ENCODE measurements at places on chromosomes 5 and 9. TPM values are rescaled to one million over a fixed set of nuclear protein-coding genes. Genes with fewer than 3 reads are reported as not detected.

DNA sequence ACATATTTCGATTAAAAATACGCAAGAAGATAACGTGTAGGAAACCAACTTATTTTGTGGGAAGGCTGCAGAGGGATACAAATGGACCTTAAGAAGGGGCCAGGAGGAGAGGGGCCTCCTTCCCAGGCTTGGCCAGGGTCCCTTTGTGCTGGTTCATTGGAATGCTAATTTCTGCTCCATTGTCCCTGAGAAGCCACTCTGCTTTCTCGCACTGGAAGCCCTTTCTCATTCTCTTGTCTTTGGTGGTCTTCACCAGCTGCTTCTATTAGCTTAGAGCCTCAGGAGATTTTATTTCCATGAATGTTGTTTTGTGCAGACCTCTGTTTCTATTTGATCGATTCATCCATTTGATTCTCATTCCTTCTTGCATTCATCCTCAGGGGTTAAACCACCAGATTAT, 325.4 kb downstream of the TMEM38B start:
- no peak for DNase-seq

- no peak for DNase-seq
Observed at GRCh38 chr5:134656690-134657089, 8.1 kb downstream of the SEC24A start.

DNA sequence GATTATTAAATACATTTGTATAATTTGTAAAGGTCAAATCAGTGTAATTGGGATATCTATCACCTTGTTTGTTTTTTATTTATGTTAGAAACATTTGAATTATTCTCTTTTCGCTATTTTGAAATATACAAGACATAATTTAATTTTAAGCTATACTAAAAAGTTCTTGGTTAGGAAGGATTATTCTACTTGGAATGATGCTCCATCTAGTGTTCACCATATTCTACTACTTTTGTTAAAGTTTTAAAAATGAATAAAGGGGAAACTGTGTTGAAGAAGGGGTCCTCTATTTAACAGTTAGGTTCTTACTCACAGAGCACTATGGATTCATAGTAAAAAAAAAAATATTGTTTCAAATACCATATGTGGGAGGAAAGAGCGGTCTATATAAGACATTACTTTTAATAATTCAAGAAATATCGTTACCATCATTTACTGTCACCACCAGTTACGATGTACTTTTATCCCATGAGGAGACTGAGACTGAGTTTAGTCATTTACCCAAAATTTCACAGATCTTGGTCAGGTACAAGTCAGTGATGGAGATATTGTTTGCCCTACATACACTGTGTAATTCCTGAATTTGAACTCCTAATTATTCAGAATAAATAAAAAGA, 6.3 kb upstream of the STOM start:
- no peak for DNase-seq

DNA sequence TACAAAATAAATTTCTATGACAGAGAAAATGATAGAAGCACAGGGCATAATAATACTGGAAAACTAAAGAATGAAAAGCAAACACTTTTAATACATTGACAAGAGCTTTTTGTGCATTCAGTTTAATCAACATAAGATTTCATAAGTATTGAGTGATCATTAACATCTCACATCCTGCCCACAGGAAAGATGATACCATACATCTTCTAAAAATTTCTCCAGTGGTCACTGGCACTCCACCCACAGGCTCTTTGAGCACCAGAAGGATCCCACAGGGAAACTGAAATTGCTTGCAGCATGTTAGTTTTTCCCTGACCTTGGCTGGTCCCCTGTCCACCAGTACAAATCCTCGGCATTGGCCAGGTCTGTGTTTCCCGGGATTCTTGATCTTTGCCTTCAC, 186.0 kb downstream of the CEMIP2 start:
- no peak for DNase-seq

GRCh38 chr5:17766031-17766430, 131.8 kb downstream of the TAF11L14 start:
- no peak for DNase-seq

- DNase-seq, result no peak
Observed at GRCh38 chr9:85225180-85225579, 516.6 kb downstream of the AGTPBP1 start.

GRCh38 chr5:120803282-120803681, 339.2 kb downstream of the PRR16 start:
- no peak for DNase-seq

- DNase-seq, result no peak
Observed at GRCh38 chr5:127858116-127858784, 155.1 kb downstream of the CCDC192 start.

DNA sequence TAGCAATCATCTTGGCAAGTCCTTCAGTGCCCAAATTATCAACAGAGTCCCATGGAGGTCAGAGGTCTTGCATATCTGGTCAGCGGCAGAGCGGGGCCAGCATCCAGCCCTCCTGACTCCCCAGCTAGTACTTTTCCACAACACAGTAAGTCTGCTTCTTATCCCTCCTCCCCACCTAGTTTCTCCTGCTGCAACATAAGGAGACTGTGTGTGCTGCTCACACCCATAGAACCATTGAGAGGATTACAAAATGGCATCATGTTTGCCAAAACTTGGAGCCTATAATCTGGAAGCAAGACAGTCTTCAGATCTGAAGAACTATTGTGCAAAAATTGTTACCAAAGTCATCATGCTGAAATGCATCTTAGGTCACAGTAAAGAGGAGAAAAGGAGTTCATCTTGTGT, 125.8 kb upstream of the ZNF366 start:
- DNase-seq, result no peak

DNA sequence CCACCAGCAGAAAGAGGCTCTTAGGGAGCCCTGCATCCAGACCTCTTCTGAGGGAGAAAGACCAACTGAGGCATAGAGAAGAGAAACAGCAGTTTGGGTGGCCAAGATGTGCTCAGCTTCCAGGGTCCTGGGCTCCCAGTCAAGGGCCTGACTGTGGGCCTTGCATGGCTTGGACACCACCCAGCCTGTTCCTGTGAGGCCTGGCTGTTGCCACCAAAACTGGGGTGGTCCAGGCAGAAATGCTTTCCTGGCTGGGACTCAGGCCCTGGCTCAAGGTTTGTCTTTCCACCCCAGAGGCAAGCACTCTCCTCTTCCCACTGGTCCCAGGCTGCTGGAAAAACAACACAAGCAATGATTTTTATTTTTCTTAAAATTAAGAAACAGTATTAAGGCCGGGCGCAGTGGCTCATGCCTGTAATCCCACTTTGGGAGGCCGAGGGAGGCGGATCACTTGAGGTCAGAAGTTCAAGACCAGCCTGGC, 13.3 kb downstream of the MYOZ3 start:
- no peak for DNase-seq

- DNase-seq, result no peak
Observed at GRCh38 chr5:73968729-73969128, 342.7 kb downstream of the ARHGEF28 start.

- no peak for DNase-seq
Observed at GRCh38 chr5:111135946-111136345, 43.8 kb downstream of the WDR36 start.

- DNase-seq, result no peak
Observed at GRCh38 chr9:1469996-1470395, 419.8 kb downstream of the DMRT2 start.

Gene NEURL1B
- 8.5 TPM for total RNA-seq

Gene OR1J2
- not detected for total RNA-seq

Gene MAMDC2
- total RNA-seq, result 18.5 TPM

Gene FBN2
- total RNA-seq, result 1.9 TPM

Gene CFAP90
- total RNA-seq, result 0.49 TPM

Gene ANKRD55
- not detected for total RNA-seq

Gene SLCO6A1
- total RNA-seq, result not detected

Gene SHB
- total RNA-seq, result 18.4 TPM

Gene MCCC2
- 77.0 TPM for total RNA-seq

Gene GFPT2
- 26.6 TPM for total RNA-seq

Gene STK10
- total RNA-seq, result 5.5 TPM
